Common myeloid progenitor, CD34-positive (primary cell): ENCODE measurements at places on chromosomes 2 and 18.

GRCh38 chr2:34604164-34604563 is 1005.1 kb upstream of the FAM98A start:
- no peak overlapping the region for H3K27ac ChIP-seq
- H3K4me1 ChIP-seq, result no peaks in the 10 kb centered on the region
- H3K36me3 ChIP-seq, result no peaks in the 10 kb centered on the region
- no peak overlapping the region for H3K4me3 ChIP-seq
- DNase-seq, result no peak

DNA sequence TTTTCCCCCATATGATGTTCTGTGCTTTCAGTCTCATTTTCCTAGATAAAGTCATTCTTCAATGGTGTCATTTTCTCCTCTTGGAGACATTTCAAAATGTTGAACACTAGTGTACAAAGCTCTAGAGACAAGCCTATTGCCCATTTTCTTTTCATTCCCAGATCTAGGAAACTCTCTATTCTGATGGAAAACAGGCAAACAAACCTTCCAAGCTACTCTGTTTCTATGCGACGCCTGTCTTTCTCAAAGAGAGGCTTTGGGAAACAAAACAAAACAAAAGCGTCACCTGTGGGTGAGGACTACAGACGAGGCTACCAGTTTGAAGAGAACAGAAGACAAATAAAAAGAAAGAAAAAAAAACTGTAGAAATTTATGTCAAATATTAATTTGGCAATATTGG is 311.0 kb downstream of the CBLN2 start:
- H3K27ac ChIP-seq, result no peak overlapping the region
- no peaks in the 10 kb centered on the region for H3K4me1 ChIP-seq
- H3K27me3 ChIP-seq, result no peaks in the 10 kb centered on the region
- DNase-seq, result no peak

DNA sequence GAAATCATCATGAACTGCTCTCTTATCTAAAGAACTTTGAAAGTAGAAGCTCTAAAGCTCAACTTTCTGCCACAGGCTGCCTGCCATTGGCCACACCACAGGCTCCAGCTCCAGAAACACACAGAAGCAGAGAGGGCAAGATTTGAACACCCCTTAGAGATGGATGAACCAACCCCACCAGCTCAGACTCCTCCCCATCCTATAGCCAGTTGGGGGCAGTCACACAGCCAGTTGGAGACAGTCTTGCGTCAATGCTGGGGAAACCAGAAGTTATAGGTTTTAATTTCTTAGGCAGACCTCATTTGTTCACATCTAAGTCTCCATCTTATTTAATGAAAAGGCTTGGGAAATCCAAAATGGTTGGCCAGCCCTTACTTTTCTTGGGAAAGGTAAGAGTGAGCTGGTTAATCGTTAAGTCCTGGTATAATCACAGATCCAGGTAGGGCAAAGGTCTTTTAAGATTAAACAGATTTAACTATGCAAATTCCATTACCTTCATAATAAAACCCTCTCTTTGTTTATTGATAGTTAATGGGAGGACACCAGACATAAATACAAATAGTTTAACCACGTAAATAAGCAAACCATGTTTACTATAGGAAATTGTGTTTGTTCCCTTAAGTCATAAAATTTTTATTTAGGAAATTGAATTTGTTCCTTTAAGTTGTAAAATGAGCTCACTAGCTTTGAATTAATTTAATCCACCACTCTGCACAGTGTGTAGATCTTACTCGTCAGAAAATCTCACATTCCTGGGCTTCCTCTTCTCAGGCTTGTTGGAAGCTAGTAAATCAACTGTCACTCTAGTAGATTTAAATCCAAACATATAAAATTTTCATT is 28.0 kb downstream of the MRO start:
- no peaks in the 10 kb centered on the region for H3K4me1 ChIP-seq
- H3K27ac ChIP-seq, result no peak overlapping the region
- no peak overlapping the region for H3K4me3 ChIP-seq
- no peak for DNase-seq

GRCh38 chr18:58225101-58225500 is 181.1 kb downstream of the NEDD4L start:
- no peak overlapping the region for H3K27ac ChIP-seq
- no peak for DNase-seq
- no peaks in the 10 kb centered on the region for H3K4me1 ChIP-seq
- H3K27me3 ChIP-seq, result peaks cover 5% of the 10 kb centered on the region
- H3K36me3 ChIP-seq, result no peaks in the 10 kb centered on the region

DNA sequence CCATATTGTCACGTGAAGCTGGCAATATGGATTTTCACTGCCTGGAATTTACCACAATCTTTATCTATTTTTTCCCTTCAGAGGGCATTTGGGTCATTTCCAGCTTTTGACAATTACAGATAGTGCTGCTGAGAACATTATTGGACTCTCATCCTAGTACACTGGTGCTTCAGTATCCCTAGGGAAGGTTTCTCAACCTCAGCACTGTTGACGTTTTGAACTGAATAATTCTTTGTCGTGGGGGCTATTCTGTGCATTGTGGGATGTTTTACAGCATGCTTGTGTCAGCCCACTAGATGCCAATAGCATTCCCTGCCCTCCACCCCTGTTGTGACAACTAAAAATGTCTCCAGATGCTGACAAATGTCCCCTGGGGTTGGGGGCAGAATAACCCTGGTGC is 185.7 kb downstream of the TPGS2 start:
- no peak for DNase-seq
- no peak overlapping the region for H3K4me3 ChIP-seq
- no peaks in the 10 kb centered on the region for H3K36me3 ChIP-seq
- H3K27me3 ChIP-seq, result no peaks in the 10 kb centered on the region
